ENCODE measurements at places on chromosomes 2 and 18. TPM values are rescaled to one million over a fixed set of nuclear protein-coding genes. Genes with fewer than 3 reads are reported as not detected.

DNA sequence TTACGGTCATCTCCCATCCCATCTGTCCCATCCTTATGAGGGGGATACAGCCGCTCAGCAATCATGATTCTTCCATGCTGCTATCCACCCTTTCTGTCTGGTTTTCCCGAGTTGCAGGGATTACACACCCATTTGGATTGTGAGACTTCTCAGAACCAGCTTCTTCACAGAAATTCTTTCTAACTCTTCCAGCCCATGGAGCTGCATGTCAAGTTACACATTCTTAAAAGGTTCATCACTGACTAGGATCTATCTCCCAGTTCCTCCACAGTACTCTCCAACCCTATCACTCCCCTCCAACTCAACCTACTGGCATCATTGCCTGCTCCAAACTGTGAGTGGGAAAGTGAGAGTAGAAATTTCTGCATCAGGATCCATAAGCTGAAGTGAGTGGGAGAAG, 558.2 kb upstream of the TNP1 start:
- no peaks in the 10 kb centered on the region for H3K27me3 ChIP-seq
- H3K4me3 ChIP-seq = no peak overlapping the region

GRCh38 chr18:25434745-25435144, 82.8 kb upstream of the ZNF521 start:
- H3K4me1 ChIP-seq = no peaks in the 10 kb centered on the region
- DNase-seq = no peak
- H3K36me3 ChIP-seq = no peaks in the 10 kb centered on the region
- H3K27me3 ChIP-seq = no peaks in the 10 kb centered on the region
- no peak overlapping the region for H3K27ac ChIP-seq

- no peaks in the 10 kb centered on the region for H3K36me3 ChIP-seq
- H3K4me1 ChIP-seq = no peaks in the 10 kb centered on the region
- H3K27ac ChIP-seq = no peak overlapping the region
- no peak overlapping the region for H3K4me3 ChIP-seq
Measured at GRCh38 chr18:48694295-48694694, 155.5 kb downstream of the CTIF start.

DNA sequence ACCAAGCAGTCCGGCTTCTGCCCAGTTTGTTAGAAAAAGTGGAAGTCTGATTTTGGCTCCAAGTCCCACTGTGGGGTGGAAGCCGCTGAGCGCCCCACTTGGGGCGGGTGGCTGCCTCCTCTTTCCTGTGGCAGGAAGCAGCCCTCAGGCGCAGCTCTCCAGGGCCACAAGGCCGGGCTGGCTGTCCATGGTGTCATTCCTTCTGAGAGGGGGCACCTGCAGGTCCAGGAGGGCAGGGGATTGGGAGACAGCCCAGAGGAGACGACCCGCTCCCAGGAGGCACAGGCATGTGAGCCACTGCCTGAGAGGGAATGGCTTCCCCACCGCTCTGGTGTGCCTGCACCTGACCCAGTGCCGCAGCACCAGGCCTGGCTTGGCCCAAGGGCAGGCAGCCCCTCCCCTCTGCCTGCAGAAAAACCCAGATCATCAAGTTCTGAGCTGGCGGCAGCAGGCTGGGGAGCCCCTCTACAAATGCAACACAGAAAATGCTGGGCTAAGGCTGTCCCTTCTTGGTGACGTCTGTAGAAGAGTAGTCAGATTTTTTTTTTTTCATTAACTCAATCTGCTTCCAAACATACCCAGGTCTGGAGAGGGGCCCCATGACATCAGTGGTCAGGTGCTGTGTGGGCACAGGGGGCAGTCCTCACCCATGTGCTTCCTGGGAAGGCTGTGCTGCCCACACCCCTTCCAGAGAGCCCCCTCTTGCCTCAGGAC, 38.4 kb downstream of the HS6ST1 start:
- DNase-seq = no peak
- H3K27ac ChIP-seq = no peak overlapping the region
- H3K36me3 ChIP-seq = no peaks in the 10 kb centered on the region
- H3K4me3 ChIP-seq = no peak overlapping the region

DNA sequence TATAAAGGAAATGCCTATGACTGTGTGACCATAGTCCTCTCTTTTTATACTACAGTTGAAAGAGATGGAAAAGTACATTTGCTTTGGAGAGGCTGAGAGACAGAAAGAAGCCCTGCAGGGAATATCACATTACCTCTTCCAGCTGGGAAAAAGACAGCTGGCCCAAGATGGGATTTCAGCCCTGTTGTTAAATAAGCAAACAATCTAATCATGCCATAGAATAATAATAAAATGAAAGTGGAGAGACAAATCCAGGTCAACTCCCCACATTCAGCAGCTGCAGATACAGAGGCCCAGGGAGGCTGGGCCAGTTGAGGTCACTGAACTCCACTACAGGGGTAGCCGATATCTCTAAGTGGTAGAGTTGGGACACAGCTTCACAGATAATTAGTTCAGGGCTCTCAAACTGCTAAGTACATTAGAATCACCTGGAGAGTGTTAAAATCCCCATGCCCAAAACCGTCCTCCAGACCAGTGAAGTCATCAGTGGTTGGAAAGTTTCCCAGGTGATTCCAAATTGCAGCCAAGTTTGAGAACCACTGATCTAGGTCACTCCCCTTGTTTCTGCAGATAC, 81.9 kb downstream of the MOGAT1 start:
- DNase-seq = no peak
- H3K4me1 ChIP-seq = no peaks in the 10 kb centered on the region
- no peak overlapping the region for H3K27ac ChIP-seq
- no peak overlapping the region for H3K4me3 ChIP-seq

Gene ST6GAL2
- 1.7 TPM for total RNA-seq

GRCh38 chr2:71277147-71277475, 50.2 kb upstream of the PAIP2B start:
- DNase-seq = no peak
- H3K4me1 ChIP-seq = no peaks in the 10 kb centered on the region
- no peaks in the 10 kb centered on the region for H3K27me3 ChIP-seq
- H3K27ac ChIP-seq = no peak overlapping the region
- no peaks in the 10 kb centered on the region for H3K36me3 ChIP-seq

GRCh38 chr2:222613715-222614331, 42.1 kb downstream of the FARSB start:
- H3K36me3 ChIP-seq = peaks cover 10% of the 10 kb centered on the region
- no peak for DNase-seq
- H3K4me3 ChIP-seq = no peak overlapping the region
- H3K27me3 ChIP-seq = no peaks in the 10 kb centered on the region
- no peaks in the 10 kb centered on the region for H3K4me1 ChIP-seq
- no peak overlapping the region for H3K27ac ChIP-seq

- no peak overlapping the region for H3K27ac ChIP-seq
- no peak for DNase-seq
- no peaks in the 10 kb centered on the region for H3K4me1 ChIP-seq
Measured at GRCh38 chr2:105425936-105426625, 27.2 kb upstream of the FHL2 start.

DNA sequence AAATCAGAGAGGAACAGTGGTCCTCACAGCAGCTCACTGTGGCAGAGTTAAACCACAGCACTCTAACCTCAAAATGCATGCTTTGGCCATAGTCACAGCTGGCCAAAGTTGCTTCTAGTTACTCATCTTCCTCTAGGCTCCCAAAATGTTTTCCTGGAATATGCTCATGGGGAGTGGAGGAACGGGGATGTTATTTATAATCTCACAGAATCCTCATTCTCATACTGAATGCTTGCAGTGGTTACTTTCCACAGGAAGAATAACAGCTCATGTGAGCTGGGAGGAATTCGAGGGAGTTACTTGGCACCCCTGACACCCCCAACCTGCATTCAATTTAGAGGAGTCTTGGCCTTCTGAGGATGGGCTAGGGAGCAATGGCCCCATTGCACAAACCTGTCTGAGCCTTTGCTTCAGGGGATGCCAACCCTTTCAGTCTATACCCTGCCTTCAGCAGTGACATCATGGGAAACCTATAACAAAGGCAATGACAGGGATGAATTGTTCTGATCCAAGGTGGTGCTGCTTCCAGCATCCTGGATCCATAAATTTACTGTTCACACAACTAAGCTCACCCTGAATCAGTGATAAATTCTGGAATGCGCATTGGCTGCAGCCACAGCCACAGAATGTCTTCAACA, 22.4 kb upstream of the CCBE1 start:
- no peaks in the 10 kb centered on the region for H3K27me3 ChIP-seq
- DNase-seq = no peak
- H3K27ac ChIP-seq = no peak overlapping the region
- H3K4me3 ChIP-seq = no peak overlapping the region
- H3K4me1 ChIP-seq = no peaks in the 10 kb centered on the region
- no peaks in the 10 kb centered on the region for H3K36me3 ChIP-seq

DNA sequence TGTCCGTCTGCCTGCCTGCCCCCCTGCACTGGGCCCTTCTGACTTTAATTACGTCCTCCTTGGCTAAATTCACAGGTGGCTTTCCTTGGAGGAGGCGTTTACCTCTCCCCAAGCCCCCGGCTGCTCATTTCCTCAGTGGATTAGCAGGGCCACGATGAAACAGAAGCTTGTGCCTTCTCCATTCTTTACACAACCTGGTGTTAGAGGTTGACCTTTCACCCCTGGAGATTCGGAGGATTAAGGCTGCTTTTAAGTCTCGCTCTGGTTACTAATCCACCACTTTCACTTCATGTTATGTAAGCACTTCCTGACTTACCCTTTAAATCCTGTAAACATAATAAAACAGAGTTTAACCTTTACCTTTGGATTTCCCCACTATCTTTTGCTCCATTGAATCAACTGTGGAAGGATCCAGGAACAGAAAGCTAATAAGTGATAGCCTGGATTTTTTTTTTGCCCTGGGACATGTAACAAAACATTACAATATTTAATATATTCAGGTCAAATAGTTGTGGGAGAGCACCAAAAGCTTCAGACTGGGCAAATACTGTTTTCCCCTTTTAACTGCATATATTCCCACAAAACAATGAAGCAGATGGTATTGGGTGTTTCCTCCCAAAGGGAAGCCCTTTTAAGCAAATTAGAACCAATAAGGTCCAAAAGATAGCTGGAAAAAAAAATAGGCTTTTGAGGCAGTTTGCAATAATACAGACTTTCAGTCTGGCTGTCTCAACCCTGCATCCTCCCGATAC, 370.2 kb downstream of the EN1 start:
- no peaks in the 10 kb centered on the region for H3K4me1 ChIP-seq
- peak overlapping the region; percentile 11 for H3K27ac ChIP-seq
- no peak overlapping the region for H3K4me3 ChIP-seq
- peak; percentile 33 for DNase-seq
- no peaks in the 10 kb centered on the region for H3K27me3 ChIP-seq

GRCh38 chr2:118858485-118859156, 11.2 kb upstream of the EN1 start:
- H3K36me3 ChIP-seq = no peaks in the 10 kb centered on the region
- peaks cover 69% of the 10 kb centered on the region for H3K27me3 ChIP-seq
- H3K27ac ChIP-seq = no peak overlapping the region
- no peak overlapping the region for H3K4me3 ChIP-seq
- H3K4me1 ChIP-seq = peaks cover 8% of the 10 kb centered on the region
- DNase-seq = no peak

Gene VSNL1
- total RNA-seq = 8.1 TPM

Gene REG3G
- total RNA-seq = 1.1 TPM

Gene PIEZO2
- 4.0 TPM for total RNA-seq

Gene ATOH8
- 2.5 TPM for total RNA-seq

DNA sequence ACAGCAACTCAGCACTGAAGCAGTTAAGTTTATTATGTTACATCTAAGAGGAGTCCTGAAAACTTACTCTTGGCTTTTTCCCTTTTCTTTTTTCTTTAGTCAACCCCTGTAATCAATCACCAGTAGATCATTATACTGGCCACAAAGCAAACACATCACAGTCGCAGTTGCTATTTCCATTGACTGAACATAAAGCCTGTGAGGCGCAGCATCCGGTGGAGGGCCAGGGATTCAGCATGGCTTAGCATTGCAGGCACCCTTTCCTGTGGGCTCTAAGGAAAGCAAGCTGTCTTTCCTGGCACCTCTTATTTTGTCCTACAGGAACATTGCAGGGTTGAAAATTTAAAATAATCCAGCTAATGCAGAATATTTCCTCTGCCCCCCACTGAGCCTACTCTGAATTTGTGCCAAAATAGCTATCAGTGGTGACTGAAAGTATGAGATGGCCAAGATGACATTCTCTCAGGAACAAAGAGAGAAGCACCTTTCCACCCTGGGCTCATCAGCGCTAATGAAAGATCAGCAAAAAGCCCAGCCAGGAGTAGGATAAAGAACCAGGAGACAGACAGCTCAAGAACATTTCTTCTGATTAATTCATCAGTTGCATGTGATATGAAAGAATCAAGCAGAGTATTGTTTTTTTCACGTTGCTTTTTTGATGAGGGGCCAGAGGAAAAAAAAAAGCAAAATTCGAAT, 85.3 kb upstream of the SULT1C3 start:
- no peaks in the 10 kb centered on the region for H3K27me3 ChIP-seq
- DNase-seq = no peak
- H3K36me3 ChIP-seq = no peaks in the 10 kb centered on the region
- H3K4me1 ChIP-seq = no peaks in the 10 kb centered on the region

DNA sequence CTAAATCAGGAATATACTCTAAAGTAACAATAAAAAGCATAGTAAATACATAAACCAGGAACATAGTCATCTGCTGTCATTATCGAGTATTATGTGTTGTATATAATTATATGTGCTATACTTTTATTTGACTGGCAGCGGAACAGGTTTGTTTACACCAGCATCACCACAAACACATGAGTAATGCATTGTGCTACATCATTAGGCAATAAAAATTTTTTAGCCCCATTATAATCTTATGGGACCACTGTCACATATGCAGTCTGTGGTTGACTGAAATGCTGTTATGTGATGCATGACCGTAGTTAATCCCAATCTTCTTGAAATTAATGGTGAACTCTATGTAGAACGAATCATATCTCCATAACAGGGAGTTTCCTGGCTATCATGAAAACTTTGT, 136.7 kb upstream of the ZFP36L2 start:
- no peak for DNase-seq
- H3K27me3 ChIP-seq = no peaks in the 10 kb centered on the region
- H3K27ac ChIP-seq = no peak overlapping the region
- H3K4me1 ChIP-seq = no peaks in the 10 kb centered on the region
- no peaks in the 10 kb centered on the region for H3K36me3 ChIP-seq
- no peak overlapping the region for H3K4me3 ChIP-seq

Gene GAREM2
- 3.9 TPM for total RNA-seq

GRCh38 chr2:113910110-113910717, 20.3 kb downstream of the ACTR3 start:
- peaks cover 4% of the 10 kb centered on the region for H3K4me1 ChIP-seq
- H3K4me3 ChIP-seq = no peak overlapping the region
- H3K36me3 ChIP-seq = no peaks in the 10 kb centered on the region
- DNase-seq = no peak

GRCh38 chr18:55587418-55588110, 428 bp downstream of the TCF4 start:
- no peaks in the 10 kb centered on the region for H3K36me3 ChIP-seq
- peak overlapping the region; percentile 31 for H3K4me3 ChIP-seq
- DNase-seq = peak; percentile 18
- peak overlapping the region; percentile 44 for H3K27ac ChIP-seq
- no peaks in the 10 kb centered on the region for H3K4me1 ChIP-seq
- H3K27me3 ChIP-seq = peaks cover 5% of the 10 kb centered on the region

- H3K4me3 ChIP-seq = no peak overlapping the region
- no peak for DNase-seq
- no peaks in the 10 kb centered on the region for H3K27me3 ChIP-seq
- H3K27ac ChIP-seq = no peak overlapping the region
Measured at GRCh38 chr2:41040782-41041520, 589.1 kb upstream of the SLC8A1 start.
